Heart left ventricle (tissue), 16 donors: ENCODE measurements at places on chromosomes 2 and 18. TPM values are rescaled to one million over a fixed set of nuclear protein-coding genes. Genes with fewer than 3 reads are reported as not detected.

DNA sequence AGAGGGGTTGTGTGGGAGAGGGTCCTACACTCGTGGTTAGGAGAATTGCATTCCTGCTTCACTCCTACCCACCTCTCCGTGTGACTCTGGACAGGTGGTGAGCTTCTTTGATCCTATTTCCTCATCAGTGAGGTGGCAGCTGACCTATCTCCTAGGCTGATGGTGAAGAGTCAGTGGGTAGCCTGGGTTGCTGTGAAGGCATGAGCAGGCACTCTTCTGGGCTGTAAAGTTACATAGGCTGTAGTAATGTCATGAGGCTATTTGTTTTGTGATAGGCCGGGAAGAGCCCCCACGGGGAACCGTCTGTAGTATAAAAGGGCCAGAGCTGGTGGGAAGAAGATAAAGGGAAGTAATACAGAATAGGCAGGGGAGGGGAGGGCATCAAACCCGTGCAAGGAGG is 83.8 kb downstream of the TMEM247 start:
- no peak for DNase-seq

DNA sequence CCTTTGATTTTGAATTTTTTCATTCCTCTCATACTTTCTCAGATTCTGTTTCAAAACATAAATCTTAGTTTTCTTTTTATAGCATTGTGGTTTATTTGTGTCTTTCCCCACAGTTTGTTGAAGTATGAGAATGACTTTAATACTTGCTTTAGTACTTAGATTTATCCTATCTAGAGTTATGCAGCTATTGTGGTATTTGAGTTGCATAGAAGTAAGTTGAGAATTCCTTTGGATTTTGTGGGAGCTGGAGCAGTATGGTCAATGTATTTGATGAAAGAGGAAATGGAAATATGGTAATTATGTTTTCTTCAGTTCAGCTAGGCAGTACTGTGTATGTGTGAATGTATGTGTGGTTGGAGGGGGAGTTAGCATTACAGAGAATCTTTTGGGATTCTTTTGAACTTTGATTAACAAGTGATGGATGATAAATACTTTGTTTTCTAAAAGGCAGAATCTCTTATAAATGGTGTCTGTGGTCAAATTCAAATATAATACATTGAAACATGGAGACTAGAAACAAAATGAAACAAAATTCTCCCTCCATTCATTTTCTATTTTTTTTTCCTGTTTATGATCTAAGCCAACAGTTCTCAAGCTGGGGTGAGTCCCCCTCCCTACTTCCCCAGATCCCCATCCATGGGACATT is 3.0 kb downstream of the ACVR2A start:
- no peak for DNase-seq

The SERPINB3 gene
- not detected for total RNA-seq

GRCh38 chr2:30356776-30357175 is 90.3 kb upstream of the LCLAT1 start:
- no peak for DNase-seq

The BOLL gene
- not detected for total RNA-seq

The PDE11A gene
- total RNA-seq = 1.0 TPM

DNA sequence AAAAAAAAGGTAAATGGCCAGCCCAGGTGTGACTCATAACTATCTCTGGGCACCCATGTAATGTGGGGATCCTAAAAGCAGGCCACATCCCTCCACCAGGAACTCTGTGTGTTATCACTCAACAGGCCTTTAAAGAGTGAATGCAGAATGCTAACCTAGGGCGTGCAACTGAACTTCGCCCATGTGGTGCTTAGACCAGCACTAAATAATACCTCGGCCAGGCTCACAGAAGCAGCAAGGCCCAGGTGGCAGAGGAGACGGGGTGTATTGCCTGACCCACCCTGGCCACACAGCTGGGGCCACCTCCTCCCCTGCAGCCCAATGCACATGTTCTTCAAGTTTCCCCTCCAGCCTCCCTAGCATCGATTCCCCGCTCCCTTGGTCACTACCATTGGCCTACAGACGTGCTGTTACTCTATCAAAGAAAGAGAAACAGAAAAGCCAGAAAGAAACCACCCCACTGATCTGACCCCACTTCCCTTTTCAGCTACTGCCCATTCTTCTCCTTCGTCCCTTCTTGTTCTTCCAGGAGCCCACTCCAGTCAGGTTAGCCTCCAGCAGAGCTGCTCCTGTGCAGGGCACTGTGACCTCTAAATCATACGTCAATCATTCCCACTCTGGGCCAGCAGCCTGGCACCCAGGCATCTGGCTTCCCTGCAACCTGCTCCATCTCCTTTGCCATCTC is 22.0 kb downstream of the FAM178B start:
- DNase-seq = no peak

The BCL11A gene
- total RNA-seq = 9.2 TPM

The TMEM198 gene
- total RNA-seq = 1.9 TPM

The PLGLB2 gene
- not detected for total RNA-seq

The PARD3B gene
- 4.6 TPM for total RNA-seq

The CYP26B1 gene
- total RNA-seq = 2.6 TPM

DNA sequence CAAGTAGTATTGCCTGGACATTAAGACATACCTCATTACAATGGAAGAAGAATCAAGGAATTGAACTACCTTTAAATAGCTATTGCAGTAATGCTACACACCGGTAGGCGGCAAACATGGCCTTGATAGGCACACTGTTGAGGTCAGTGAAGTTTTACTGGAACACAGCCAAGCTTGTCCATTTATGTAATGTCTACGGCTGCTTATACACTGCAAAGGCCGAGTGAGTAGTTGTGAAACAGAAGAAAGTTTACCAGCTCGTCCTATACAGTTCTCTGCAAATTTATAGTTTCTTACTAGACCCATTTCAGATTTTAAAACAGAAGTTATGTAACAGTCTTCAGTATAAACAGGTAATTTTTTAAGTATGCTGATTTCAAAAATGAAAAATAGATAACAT is 38.8 kb downstream of the PPP4R1 start:
- peak; percentile 82 for DNase-seq

DNA sequence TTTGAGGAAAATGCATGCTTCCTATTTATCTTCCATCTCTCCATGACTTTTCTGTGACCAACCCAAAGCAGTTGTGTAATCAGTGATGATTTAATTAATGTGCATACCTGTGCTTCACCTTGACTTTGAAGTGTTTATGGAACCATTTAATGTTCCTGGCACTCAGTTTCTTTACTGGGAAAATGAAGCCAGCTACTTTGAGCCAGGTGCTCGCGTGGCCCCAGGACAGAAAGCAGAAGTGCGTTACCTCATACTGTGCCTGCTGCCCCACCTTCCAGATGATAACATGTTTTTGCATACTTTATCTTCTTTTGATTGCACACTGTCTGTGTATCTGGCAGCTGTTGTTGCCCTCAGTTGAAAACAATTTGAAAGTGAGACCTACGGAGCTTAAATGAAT is 61.3 kb downstream of the PMAIP1 start:
- no peak for DNase-seq

GRCh38 chr18:51235009-51235789 is 37.7 kb upstream of the MEX3C start:
- no peak for DNase-seq

GRCh38 chr2:114049826-114050225 is 159.9 kb downstream of the ACTR3 start:
- no peak for DNase-seq

GRCh38 chr2:236177967-236178889 is 10.0 kb upstream of the GBX2 start:
- peak; percentile 45 for DNase-seq

GRCh38 chr18:13555865-13556264 is 170.5 kb downstream of the FAM210A start:
- no peak for DNase-seq

- DNase-seq = no peak
Observed at GRCh38 chr2:2763351-2764000, 432.4 kb upstream of the MYT1L start.

The EVX2 gene
- total RNA-seq = not detected

The GPAT2 gene
- 10.2 TPM for total RNA-seq

DNA sequence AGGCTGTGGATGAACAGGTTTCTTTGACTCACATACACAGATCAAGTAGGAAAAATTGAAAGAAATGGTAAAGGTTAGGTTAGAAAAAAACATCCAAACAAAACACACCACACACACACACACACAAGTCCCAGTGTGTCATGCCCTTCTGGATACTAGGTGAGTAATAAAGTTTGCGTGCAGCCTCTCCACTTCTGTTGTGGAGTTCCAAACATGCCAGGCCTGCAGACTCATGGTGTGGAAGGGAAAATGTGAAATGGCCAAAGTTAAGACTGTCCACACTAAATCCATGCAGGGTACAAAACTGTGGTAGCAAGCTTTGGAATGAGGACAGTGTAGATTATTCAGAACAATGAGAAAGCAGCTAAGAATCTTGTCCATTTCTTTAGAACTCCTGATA is 114.6 kb downstream of the IKZF2 start:
- DNase-seq = no peak

The APCDD1 gene
- total RNA-seq = 27.9 TPM

- no peak for DNase-seq
Observed at GRCh38 chr2:216789081-216789480, 70.8 kb downstream of the TNP1 start.

GRCh38 chr18:36419900-36420531 is 122.5 kb downstream of the FHOD3 start:
- no peak for DNase-seq

The SLC9A4 gene
- total RNA-seq = not detected

The CDH19 gene
- total RNA-seq = 11.9 TPM

- no peak for DNase-seq
Observed at GRCh38 chr2:227720680-227721079, 2.9 kb upstream of the SLC19A3 start.

The GAREM2 gene
- total RNA-seq = 0.81 TPM

- DNase-seq = no peak
Observed at GRCh38 chr2:15814946-15815345, 125.4 kb upstream of the MYCN start.

The CEP192 gene
- 28.1 TPM for total RNA-seq

DNA sequence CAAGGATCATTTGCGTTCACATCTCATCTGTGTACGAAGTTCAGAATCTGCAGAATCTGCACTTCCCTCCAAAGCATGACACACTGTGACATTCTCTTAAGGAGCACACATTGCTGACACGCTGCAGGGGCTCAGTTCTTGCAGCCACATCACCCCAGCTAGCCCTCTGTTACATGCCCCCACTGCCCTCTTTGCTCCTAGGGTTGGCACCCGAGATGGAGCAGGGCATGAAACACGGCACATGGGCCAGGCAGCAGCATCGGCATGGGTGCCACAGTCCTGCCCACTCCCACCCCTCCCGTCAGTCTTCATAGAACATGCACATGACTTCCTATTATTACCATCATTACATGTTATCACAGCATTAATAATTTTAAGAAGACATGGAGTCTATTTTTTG is 76.4 kb downstream of the COL6A3 start:
- DNase-seq = no peak

GRCh38 chr2:128313091-128313836 is 5.4 kb downstream of the HS6ST1 start:
- no peak for DNase-seq

DNA sequence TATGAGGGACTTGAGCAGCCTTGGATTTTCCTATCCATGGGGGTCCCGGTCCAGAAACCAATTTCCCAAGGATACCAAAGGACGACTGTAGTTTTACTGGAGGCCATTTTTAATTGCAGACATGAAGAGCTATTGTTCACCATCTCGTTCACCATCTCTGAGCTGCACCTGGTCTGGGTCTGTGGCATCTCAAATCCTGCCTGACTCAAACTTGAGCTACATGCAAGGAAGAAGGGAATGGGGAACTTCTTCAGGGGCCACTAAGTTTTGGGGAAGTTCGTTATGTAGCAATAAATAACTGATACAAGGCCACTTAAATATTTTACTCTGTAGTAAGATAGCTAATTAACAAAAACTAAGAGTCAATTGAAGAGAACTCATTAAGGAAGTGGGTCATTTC is 2.1 kb upstream of the SMCHD1 start:
- DNase-seq = no peak

The ZNF804A gene
- not detected for total RNA-seq

The TDRD15 gene
- not detected for total RNA-seq

GRCh38 chr18:74050807-74051206 is 96.8 kb downstream of the FBXO15 start:
- DNase-seq = no peak
